Hematopoietic multipotent progenitor cell treated with erythropoietin and hydrocortisone succinate and interleukin-3 and kit ligand, for 8 days (in vitro differentiated cells): ENCODE measurements at places on chromosomes 6 and 20.

- no peak for DNase-seq
Measured at GRCh38 chr6:156538875-156539660, 238.1 kb upstream of the ARID1B start.

DNA sequence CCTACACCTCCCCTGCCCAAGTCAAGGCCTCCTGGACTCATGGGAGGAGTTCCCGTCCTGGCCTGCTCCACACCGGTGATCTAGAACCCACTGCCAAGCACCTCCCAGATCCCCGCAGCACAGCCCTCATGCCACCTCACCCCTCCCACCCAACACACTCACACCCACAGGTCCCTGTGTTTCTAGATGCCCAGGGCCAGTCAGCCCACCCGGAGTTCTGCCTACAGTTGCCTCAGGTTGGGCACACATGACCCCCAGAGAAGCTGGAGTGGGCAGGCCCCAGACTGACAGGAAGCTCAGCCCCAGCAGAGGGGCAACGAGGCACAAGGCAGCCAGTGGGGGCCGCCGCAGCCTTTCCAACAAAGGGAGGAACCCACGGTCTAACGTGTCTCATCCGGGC lies 29.6 kb downstream of the RRBP1 start:
- DNase-seq, result no peak

DNA sequence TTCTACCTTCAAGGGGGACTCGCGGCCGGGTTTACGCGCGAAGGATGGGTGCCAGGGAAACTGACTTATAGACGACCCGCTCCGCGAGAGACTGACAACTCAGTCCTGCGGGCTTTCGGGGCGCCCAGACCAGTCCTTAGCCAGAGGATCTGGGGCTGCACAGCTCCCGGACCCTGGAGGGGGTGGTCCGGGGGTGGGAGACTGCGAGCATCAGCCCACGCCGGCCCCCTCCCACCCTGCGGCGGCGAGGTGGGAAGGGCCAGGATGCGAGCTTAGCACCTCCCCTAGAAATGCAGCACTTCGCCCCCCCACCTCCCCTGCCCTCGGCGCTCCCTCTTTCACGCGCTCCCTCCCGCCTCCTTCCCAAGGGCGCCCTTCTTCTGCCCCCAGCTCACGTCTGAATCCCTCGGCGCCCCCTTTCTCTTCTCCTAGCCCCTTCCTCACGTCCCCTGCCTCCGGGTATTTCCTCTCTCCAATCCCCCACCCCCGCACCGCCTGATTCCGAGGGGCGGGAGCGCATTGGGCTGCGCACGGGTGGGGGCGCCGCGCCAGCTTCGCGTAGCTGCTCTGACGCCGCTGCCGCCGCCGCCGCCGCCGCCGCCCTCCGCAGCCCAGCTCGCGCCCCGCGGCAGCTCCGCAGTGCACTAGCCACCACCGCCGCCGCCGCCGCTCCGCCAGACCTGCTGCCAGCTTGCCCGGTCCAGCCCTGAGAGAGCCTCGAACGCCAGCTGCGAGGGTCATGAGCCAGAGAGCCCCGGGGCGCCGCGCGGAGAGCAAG lies at the start of gene SLC32A1:
SLC32A1 (plus strand) TSS at position 639 of the 778 bp plus-strand sequence. CDS start 239 bp downstream, outside the sequence.
- DNase-seq, result no peak

GRCh38 chr20:49914310-49915117 lies 815 bp downstream of the SPATA2 start:
- peak; percentile 40 for DNase-seq

- no peak for DNase-seq
Measured at GRCh38 chr6:87330961-87331360, 1.9 kb upstream of the GJB7 start.

DNA sequence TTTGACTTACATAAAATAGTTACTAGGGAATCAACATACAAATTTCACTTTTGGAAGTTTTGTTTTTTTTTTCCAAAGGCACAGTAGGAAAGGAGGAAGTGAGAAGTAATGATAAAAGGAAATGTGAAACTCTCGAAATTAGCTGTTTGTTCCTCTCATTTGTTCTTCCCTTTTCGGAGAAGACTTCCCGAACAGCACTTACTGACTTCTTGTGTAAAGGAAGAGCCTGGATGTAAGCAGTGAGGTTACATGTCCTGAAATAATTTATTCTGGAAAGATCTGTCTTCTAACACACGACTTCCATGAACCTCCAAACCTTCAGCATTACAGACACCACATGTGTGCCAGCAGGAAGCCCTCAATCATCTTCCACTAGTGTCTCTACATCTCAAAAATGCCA lies 59.1 kb downstream of the KIF16B start:
- no peak for DNase-seq
